ENCODE measurements at places on chromosomes 4 and X. TPM values are rescaled to one million over a fixed set of nuclear protein-coding genes. Genes with fewer than 3 reads are reported as not detected.
A peak's percentile ranks its signal among the peaks of the same experiment; 100 is the strongest.

DNA sequence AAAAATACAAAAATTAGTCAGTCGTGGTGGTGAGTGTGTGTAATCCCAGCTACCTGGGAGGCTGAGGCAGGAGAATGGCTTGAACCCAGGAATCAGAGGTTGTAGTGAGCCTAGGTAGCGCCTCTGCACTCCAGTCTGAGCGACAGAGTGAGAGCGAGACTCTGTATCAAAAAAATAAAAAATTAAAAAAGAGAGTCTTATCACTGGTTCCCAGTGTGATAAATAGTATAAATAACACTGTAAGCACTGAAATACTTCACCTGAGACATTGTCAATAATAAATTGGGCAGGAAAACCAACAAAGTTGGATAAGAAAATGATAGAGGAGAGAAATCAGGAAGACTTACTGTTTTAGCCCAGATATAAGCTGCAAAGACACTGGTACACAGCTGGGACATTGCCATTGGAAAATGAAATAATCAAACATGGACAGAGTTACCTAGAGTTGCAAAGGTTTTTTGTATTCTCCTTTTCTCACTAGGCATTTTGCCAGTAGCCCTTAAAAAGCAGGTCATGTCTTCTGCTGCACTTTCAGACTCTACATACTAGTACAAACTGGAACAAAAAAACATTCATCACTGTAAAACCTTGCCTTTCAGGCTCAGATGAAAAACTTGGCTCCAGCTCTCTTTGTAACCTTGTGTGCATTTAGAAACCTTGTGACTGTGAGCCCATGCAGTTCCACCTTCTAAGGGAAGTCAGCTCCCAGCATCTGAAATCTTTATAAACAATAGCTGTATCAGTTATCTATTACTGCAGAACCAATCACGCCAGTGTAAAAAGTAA, 55.0 kb upstream of the PPP1R2C start:
- DNase-seq = no peak

GRCh38 chrX:20181598-20182329, 40.1 kb upstream of the EIF1AX start:
- DNase-seq = no peak

DNA sequence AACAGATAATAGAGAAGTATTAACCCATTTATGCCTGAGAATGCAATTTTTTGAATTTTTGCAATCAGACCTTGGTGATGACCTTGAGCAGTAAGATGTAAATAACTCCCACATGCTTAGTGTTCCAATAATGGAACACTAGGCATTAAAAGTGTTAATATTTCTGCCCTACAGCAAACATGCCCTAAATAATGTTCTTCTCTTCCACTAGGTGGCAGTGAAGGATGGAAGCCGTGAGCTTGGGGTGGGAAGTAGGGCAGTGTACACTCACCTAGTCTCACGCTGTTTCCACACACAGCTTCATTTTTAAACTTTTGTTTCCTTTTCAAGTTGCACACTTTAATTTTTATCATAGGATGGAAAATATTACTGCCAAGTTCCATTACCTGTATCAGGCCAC, 613.1 kb upstream of the HS3ST1 start:
- DNase-seq = no peak

The GPR50 gene
- polyA plus RNA-seq = 0.23 TPM

The DSPP gene
- polyA plus RNA-seq = not detected

The PWWP3B gene
- polyA plus RNA-seq = 26.3 TPM

DNA sequence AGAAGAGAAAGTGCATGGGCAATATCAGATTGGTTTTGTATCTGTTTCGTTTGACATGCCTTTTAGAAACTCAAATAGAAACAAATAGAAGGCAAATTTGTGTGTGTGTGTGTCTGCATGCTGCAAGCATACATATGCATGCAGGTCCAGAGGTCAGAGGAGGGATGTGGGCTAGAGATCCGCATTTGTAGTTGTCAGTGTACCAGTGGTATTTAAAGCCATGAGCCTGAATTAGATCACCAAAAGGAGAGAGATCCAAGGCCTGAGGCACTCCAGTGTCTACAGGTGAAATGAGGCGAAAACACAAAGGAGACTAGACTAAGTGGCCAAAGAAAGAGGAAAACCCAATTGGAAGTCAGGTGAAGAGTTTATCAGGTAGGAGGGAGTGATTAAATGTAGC, 106.7 kb downstream of the CORIN start:
- DNase-seq = no peak

DNA sequence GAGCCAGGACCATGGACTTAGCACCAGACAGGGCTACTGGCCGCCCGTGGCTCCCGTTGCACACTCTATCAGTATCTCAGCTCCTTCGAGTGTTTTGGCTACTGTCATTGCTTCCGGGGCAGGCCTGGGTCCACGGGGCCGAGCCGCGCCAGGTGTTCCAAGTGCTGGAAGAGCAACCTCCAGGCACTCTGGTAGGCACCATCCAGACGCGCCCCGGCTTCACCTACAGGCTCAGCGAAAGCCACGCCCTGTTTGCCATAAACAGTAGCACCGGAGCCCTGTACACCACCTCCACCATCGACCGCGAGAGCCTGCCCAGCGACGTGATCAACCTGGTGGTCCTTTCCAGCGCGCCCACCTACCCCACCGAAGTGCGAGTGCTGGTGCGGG, 1.6 kb downstream of the FAT4 start:
- DNase-seq = peak; percentile 56

The SLC30A9 gene
- polyA plus RNA-seq = 48.0 TPM

GRCh38 chr4:20430259-20430941, 178.7 kb downstream of the SLIT2 start:
- peak; percentile 63 for DNase-seq

GRCh38 chr4:148238086-148238485, 204.1 kb downstream of the NR3C2 start:
- no peak for DNase-seq

DNA sequence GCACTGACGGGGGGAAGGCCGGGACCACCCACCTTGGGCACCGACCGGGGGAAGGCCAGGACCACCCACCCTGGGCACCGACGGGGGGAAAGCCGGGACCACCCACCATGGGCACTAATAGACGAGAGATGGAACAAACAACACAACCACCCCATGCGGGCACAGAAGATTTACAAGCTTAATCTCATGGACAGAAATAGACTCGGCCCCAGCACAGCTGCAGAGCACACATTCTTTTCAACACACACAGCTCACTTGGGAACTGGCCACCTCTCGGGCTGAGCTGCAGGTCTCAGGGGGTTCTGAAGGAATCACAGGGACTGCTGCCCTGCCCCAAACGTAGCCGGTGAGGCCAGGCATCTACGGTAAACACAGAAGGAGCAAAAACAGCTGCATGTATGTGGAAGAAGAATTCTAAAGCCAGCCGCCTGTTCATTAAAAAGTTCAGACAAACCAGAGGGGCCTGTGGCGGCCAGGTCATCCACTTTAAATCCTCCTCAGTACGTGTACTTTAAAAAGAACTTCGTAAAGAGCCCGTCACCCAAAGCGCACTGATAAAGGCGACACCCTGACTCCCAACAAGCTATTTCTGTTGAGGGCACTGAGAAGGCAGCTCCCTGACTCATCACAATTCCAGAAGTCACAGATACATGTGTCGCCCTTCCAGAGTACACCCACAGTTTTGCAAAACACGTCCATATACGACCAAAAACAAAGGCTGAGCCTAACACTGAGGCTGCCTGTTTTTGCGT, 17.7 kb downstream of the PPP2R3B start:
- no peak for DNase-seq

DNA sequence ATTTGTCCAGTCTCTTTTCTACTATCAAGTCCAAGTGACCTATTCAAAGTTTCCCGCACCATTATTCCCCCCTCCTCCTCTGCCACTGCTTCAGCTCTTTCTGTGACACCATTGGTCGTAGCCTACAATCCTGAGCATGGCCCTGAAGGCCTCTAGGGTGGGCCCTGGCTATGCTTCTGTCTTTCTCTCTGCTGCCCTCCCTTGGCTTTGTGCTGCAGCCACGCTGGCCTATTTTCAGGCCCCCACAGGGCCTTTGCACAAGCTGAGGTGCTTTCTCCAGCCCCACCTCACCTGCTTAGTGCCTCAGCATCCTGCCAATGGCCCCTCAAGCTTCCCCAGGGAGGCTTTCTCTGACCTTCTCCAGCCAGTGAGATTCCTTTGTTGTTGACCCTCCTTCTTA, 156.5 kb downstream of the NHS start:
- no peak for DNase-seq

GRCh38 chr4:15455290-15455689, 14.4 kb upstream of the CC2D2A start:
- no peak for DNase-seq

The NSUN7 gene
- 0.66 TPM for polyA plus RNA-seq

GRCh38 chr4:113423631-113424030, 337.9 kb downstream of the CAMK2D start:
- no peak for DNase-seq

DNA sequence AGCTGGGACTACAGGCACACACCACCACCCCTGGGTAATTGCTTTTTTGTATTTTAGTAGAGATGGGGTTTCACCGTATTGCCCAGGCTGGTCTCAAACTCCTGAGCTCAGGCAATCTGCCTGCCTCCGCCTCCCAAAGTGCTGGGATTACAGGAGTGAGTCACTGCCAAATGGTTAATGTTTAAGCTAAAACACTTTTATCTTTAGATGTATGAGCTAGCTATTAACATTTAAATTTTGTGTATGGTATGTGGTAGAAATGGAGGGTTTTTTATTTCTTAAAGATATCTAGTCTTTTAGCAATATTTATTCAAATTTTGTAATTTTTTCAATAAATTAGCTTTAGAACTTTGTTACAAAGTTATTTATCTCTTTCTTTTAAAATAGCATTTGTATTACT, 1659.8 kb upstream of the ADGRL3 start:
- no peak for DNase-seq

- no peak for DNase-seq
Measured at GRCh38 chr4:163833669-163834068, 339.2 kb downstream of the TMA16 start.

The PPEF2 gene
- 0.06 TPM for polyA plus RNA-seq

GRCh38 chrX:13859724-13860123, 42.8 kb upstream of the GPM6B start:
- no peak for DNase-seq

The ESX1 gene
- not detected for polyA plus RNA-seq

DNA sequence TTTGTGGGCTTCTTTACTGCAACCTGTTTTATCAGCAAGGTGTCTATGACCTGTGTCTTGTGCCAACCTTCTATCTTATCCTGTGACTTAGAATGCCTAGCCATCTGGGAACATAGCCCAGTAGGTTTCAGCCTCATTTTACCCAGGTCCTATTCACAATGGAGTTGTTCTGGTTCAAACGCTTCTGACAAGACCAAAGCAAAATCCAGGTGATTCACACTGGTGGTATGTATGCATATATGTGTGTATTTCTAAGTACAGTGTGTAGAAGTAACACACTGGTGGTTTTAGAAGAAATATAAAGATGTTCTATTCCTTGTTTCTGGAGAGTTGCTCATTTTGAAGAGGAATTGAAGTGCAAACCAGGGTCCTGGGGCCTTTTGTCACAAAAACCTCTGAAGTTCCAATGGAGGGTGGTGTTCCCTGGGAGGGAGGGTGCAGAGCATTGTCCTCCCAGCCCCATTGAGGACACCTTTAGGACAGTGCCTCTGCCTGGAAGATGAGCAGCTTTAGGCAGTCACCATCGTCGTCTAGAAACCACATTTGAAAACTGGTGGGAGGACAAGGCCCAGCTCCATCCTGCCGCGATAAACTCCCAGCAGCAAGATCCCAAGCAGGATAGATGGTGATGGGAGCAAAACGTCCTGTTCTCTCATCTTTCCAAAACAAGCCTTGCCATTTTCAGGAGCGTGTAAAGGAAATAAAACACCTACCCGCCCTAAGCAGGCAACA, 191.4 kb downstream of the TSPAN5 start:
- DNase-seq = no peak

The ARX gene
- 6.9 TPM for polyA plus RNA-seq

GRCh38 chrX:148536961-148537360, 36.5 kb downstream of the AFF2 start:
- no peak for DNase-seq

All from hindlimb muscle (tissue), 1 donor.